ENCODE measurements at places on chromosomes 16 and 17. TPM values are rescaled to one million over a fixed set of nuclear protein-coding genes. Genes with fewer than 3 reads are reported as not detected.

GRCh38 chr16:870856-871561 is 70.5 kb upstream of the GNG13 start:
- H3K27ac ChIP-seq, result no peak overlapping the region
- peaks cover 12% of the 10 kb centered on the region for H3K36me3 ChIP-seq
- no peaks in the 10 kb centered on the region for H3K4me1 ChIP-seq
- no peaks in the 10 kb centered on the region for H3K27me3 ChIP-seq
- no peak overlapping the region for H3K4me3 ChIP-seq
- no peak for DNase-seq

- DNase-seq, result no peak
- H3K36me3 ChIP-seq, result no peaks in the 10 kb centered on the region
- H3K4me3 ChIP-seq, result no peak overlapping the region
- peaks cover 4% of the 10 kb centered on the region for H3K27me3 ChIP-seq
These were observed 2.9 kb downstream of the CFAP97D1 start for GRCh38 chr17:43782913-43783680.

The ATPAF2 gene
- total RNA-seq, result 26.6 TPM

DNA sequence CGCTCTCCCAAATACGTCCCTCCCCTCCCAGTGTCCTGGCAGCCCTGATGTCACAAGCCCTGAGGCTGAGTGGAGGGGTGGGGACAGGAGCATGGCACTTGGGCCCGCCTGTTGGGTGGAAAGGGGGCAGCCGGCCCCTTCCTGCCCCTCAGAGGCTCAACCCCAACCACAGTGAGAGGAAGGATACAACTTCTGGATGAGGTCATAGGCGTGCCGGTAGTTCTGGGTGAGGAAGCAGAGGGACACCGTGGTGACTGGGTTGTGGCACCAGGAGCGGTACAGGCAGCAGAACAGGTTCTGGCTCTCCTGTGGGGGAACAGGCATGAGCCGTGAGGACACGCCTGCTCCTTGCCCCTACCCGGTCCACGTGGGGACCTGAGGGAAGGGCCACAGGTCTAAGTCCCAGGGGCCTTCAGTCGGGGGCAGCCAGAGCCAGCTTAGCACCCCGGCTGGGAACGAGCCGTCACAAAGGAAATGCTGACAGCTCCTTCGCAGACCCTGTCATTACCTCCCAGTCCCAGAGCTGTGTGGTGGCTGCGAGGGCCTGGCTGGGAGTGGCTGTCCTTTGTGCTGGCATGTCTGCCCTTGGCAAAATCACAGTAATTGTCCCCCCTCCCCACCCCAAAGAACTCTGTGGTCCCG is 11.2 kb upstream of the MTSS2 start:
- H3K4me3 ChIP-seq, result no peak overlapping the region
- peaks cover 3% of the 10 kb centered on the region for H3K36me3 ChIP-seq
- H3K27ac ChIP-seq, result peak overlapping the region; percentile 98
- H3K4me1 ChIP-seq, result peaks cover 99% of the 10 kb centered on the region
- no peaks in the 10 kb centered on the region for H3K27me3 ChIP-seq

DNA sequence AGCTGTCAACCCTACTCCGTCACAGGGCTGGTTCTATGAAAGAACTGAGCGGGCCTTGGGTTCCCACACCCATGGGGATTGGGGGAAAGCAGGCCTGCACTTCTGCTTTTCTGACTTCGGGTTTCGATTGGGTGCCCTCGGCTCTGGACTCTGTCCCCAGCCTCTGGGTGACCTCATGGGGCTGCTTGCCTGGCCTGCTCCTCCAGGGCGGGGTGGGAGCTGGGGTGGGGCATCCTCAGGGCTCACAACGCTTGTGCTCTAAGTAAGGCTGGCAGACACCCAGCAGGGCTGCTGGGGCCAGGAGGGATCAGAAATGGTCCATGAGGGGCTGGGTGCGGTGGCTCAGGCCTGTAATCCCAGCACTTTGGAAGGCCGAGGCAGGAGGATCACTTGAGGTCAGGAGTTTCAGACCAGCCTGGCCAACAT is 19.2 kb downstream of the ARHGAP27 start:
- H3K27ac ChIP-seq, result no peak overlapping the region
- H3K27me3 ChIP-seq, result no peaks in the 10 kb centered on the region
- no peak overlapping the region for H3K4me3 ChIP-seq
- peaks cover 2% of the 10 kb centered on the region for H3K4me1 ChIP-seq
- no peak for DNase-seq

DNA sequence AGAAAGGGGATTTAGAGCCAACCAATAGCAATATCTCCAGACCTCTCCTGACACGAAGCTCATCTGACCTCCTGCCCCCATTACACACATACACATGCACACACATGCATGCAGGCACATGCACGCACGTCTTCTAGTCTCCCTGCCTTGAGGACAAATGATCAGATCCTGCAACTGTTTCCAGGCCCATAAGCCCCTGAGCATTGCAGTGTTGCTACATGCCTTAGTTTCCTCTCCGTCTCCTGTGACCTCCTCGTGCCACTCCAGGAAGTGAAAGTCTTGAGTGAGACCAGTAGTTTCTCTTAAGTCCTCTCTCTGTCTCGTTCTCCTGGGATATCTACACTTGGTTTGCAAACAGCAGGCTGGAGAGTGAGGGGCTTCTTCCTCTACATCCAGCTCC is 8.2 kb downstream of the CIITA start:
- DNase-seq, result no peak
- no peak overlapping the region for H3K27ac ChIP-seq
- H3K36me3 ChIP-seq, result no peaks in the 10 kb centered on the region
- H3K4me1 ChIP-seq, result no peaks in the 10 kb centered on the region

DNA sequence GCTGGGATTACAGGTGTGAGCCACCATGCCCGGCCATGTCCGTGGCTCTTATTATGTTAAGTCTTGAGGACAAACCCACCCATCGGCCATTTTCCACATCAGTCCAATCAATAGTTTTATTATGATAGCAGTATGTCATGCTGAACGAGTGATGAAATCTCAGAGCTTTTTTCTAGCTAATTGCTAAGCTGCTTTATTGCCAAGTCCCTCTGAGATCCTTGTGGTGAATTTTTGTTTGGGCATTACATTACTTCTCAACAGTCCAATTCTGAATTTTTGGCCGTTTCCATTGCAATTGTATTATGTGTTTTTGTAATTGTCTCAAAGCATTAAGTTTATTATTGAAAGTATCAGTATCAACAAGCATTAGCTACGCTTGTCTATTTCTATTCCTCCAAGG is 10.9 kb downstream of the RNF112 start:
- H3K36me3 ChIP-seq, result no peaks in the 10 kb centered on the region
- H3K4me1 ChIP-seq, result no peaks in the 10 kb centered on the region
- DNase-seq, result no peak
- no peak overlapping the region for H3K4me3 ChIP-seq
- H3K27ac ChIP-seq, result no peak overlapping the region
- H3K27me3 ChIP-seq, result peaks cover 7% of the 10 kb centered on the region

The TP53TG3B gene
- total RNA-seq, result not detected

All from osteocyte (in vitro differentiated cells).